Stimulated activated CD4-positive, alpha-beta T cell treated with anti-CD3 and anti-CD28 coated beads, Interleukin-2, amount 100 ng/mL, for 24 hours (primary cell): ENCODE measurements at places on chromosomes 13 and 19.

DNA sequence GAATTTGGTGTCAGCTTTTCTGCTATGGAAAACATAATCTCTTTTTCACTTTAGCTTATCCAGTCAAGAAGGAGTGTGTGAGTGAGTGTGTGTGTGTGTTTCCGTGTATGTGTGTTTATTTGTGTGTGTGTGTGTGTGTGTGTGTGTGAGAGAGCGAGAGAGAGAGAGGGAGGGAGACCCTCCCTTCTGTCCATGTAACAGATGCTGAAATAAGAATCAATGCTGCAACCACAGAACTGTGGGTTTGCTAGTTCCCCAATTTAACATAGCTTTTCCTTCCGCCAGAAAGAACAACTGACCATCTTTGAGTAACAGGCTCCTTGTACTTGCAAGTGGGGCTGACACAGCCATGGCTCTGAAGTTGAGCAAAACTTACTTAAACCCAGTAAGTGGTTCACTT is 5.2 kb downstream of the LCP1 start:
- DNase-seq: no peak

DNA sequence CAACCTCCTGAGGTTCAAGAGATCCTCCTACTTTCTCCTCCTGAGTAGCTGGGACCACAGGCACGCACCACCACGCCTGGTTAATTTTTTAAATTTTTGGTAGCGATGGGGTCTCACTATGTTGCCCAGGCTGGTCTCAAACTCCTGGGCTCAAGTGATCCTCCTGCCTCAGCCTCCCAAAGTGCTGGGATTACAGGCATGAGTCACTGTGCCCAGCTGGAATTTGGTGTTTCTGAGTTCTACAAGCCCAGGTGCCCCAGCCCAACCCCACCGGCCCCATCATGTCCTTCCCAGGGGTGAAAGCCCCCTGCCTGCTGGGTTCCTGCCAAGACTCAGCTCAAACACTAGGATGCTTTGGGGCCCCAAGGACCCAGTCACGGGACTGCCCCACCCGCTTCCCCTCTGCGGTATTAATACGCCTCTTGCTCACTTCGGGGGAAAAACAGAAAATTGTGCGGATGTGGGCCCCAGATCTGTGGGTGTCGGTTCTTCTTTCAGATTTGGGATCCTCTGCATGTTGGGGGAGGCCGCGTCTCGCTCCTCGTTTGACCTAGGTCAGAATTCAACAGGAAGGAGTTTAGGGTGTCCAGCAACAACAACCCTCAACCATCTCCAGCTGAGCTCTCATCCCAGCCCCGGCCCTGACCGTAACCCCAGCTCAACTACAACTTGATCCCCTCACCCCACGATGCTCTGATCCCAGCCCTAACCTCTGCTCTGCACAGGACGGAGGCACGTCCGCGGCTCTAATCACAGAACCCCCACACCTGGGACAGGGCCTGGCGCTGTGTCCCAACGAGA is 3.7 kb upstream of the FCER2 start:
- DNase-seq: peak; percentile 78

- DNase-seq: no peak
Observed at GRCh38 chr19:17946965-17947784, 14.4 kb downstream of the CCDC124 start.

- no peak for DNase-seq
Observed at GRCh38 chr13:46168783-46169182, 13.2 kb downstream of the LCP1 start.

DNA sequence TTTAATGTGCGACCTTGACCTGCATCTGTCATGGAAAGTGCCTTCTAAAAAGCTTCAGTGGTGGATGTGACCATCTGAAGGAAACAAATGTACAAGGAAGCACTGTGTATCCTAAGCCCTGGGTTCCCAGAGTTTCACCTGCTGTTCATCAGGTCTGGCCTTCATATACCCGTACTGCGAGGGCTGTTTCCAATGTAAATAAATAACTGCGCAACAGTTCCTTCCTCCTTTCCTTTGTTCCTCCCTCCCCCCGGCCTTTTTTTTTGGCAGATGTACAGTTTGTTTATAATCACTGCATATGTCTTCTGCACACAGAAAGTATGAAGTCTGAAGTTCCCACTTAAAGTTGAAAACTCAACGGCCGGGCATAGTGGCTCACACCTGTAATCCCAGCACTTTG is 5.2 kb downstream of the FAAP24 start:
- DNase-seq: no peak

- DNase-seq: no peak
Observed at GRCh38 chr19:13459351-13459750, 46.9 kb downstream of the CACNA1A start.

DNA sequence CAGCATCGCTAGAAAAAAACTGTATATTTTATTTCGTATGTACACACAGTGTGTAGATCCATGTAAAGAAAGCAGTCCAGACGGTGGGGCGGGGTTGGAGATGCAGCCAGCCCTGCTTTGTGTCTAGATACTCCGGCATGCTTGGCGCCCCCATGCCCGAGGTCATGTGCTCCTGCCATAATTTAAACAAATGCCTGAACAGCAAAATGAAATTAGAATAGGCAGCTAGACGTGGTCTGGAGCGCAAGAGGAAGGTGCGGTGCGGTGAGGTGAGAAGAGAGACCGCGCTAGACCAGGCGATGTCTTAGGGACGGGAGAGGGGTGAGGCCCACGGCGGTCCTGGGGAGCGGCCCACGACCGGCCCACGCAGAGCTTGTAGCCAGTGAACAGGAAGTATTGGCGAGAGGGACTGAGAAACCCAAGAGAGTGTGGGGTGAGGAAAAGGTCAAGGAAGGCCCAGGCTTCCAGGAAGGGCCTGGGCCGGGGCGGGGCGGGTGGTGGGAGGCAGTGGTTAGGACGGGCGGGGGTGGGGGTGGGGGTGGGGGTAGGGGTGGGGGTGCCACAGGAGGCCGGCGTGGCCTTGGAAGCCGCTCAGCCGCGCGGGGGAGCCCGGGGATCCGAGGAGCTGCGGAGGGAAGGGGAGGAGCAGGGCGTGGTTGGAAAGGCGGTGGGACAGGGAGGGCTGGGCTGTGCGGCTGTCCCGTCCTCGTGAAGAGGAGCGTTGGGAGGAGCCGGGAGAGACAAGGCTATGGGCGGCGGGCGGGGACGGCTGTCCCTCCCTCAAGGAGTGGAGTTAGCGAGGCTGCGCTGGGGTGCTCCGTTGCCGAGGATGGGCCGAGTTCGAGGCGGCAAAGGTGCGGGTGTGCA is 254.7 kb upstream of the SGCG start:
- DNase-seq: no peak

GRCh38 chr13:72864142-72865011 is 82.4 kb downstream of the PIBF1 start:
- peak; percentile 14 for DNase-seq

GRCh38 chr13:44694842-44695241 is 118.7 kb upstream of the TSC22D1 start:
- no peak for DNase-seq

DNA sequence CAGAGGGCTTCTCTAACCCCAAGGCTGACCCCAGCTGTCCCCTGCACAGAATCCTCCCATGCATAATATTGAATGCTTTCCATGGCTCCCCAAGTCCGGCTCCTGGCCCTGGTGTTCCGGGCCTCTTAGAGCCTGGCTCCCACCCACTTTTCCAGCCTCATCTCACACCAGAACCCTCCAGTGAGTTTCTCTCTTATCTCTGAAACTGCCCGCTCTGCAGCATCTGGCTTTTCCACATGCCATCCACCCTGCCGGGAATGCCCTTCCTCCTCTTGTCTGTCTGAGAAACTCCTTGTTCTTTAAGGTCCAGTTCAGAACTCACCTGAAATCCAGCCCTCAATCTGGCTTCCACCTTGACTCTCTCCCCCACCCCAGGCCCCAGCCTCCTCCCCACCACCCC is 6.8 kb downstream of the SYNGR4 start:
- no peak for DNase-seq

DNA sequence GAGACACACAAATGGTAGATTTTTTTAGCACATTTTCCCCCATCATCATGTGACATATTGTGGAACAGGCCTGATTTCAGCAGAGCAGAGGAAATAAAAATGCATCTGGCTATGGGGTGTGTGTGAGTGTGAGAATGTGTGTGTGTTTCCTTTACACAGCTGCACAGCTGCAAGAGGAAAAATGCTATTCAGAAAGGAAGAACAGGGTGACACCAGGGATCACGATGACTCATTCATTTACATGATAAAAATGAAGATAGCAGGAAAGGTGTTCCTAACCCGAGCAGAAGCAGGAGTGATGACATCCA is 469.5 kb upstream of the TSHZ3 start:
- DNase-seq: no peak

DNA sequence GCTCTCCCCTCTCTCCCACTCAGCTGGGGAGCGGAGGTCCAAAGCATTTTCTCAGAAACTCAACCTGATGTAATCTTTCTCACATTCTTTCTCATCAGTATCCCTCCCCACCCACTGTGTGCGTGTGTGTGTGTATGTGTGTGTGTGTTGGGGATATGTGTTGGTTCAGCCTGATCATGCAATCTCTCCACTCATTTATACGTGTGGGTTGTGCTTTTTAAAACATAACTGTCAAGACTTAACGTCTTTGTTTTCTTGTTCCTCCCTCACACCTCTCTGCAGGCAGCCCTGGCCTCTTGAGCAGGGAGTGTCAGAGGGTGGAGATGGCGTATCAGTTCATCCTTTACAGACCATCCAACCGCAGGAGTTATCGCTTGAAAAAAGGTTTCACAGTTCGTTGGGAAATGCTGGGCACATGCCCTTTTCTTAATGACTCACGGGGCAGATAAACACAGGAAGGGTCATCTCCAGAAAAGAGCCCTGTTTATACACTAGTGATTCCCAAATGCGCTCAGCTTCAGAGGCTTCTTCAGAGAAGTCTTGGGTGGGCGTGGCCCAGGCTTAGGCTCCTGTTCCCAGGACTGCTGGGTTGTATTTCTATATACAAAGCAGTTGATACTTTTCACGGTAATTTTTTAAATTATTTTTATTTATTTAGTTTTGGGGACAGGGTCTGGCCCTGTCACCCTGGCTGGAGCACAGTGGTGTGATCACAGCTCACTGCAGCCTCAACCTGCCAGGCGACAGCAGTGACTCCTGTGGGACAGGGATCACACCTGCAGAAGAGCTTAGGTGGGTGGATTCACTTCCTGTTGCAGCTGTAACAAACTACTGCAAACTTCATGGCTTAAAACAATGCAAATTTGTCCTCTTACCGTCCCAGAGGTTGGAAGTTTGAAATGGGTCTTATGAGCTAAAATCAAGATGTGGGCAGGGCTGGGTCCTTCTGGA is 60.3 kb downstream of the CCDC70 start:
- DNase-seq: no peak

DNA sequence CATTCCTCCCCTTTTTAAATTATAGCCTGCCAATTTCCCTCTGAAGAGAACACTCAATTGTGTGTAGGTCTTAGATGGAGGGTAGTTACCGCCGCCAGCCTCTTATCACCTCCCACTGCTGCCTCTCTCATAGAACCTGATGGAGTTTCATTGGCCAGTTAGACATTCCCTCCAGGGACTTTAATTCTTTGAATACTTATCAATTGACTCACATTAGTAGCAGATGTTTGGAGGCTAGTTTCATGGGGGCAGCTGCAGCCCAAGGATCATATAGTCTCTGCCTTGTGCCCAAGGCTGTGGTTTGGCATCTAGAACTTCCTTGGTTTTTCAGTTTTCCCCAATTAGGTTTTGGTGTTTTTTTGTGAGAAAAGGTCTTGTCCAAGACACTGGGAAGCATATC is 318.9 kb upstream of the HTR2A start:
- no peak for DNase-seq

- no peak for DNase-seq
Observed at GRCh38 chr19:13873834-13874515, 3.0 kb upstream of the NANOS3 start.

GRCh38 chr19:15538774-15539173 is 30.4 kb downstream of the CYP4F22 start:
- DNase-seq: no peak

- DNase-seq: no peak
Observed at GRCh38 chr13:37886879-37887278, 17.3 kb upstream of the TRPC4 start.

- DNase-seq: no peak
Observed at GRCh38 chr19:17389288-17389687, 4.7 kb downstream of the CCDC194 start.

DNA sequence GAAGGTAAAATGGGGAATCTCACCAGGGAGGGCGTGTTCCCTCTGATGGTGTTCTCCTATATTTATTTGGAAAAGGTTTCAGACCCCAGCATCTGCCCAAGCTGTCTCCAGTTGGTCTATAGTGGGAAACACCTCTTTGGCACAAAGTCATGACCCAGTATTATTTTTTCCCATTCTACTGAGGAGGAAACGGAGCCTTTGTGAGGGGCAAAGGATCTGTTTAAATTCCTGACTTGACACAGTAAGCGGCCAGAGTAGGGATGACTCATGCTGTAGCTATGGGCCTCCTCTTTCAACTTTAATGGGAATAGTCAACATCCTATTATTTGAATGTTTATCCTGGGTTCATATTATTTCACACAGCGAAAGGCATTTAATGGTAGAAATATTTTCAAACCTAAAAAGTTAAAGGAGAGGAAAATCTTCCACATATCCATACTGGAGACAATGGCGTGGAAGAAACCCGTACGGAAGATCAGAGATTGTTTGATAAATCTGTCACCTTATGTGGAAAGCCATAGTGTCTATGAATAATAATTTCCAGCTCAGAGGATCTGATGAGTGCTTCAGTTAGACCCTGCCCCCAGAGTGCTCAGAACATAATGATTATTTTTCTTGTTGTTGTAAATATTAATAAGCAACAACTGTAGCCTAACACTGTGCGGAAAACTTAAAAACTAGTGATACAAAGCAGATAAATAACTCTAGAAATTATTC is 126.0 kb downstream of the FOXO1 start:
- no peak for DNase-seq

DNA sequence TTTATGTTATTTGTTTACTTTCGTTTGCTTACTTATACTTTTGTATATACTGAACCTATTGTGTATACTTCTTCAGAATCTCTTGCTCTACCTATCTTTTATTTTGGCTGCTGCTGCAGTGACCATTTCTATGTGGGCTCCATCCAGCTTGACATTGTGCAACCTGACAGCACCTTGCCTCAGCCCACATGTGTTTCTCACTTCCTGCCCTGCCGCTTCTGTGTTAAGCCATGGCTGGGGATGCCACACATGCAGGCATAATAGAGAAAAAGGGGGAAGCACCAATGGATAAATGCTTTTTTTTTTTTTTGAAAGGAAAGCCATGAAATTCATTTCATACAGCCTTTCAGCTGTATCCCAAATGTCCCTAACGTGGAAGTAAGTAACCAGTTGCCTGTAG is 147.6 kb downstream of the RBM26 start:
- DNase-seq: no peak

GRCh38 chr13:57784633-57785032 is 153.1 kb downstream of the PCDH17 start:
- no peak for DNase-seq

GRCh38 chr13:108525827-108526226 is 103.6 kb upstream of the MYO16 start:
- DNase-seq: no peak

GRCh38 chr13:113142876-113143275 is 15.6 kb upstream of the PROZ start:
- DNase-seq: no peak

- peak; percentile 20 for DNase-seq
Observed at GRCh38 chr13:27968316-27969081, 616 bp downstream of the CDX2 start.

- DNase-seq: peak; percentile 72
Observed at GRCh38 chr19:46678110-46678732, 17.2 kb upstream of the DACT3 start.
